ENCODE measurements at places on chromosomes 1 and 21.
A peak's percentile ranks its signal among the peaks of the same experiment; 100 is the strongest.

DNA sequence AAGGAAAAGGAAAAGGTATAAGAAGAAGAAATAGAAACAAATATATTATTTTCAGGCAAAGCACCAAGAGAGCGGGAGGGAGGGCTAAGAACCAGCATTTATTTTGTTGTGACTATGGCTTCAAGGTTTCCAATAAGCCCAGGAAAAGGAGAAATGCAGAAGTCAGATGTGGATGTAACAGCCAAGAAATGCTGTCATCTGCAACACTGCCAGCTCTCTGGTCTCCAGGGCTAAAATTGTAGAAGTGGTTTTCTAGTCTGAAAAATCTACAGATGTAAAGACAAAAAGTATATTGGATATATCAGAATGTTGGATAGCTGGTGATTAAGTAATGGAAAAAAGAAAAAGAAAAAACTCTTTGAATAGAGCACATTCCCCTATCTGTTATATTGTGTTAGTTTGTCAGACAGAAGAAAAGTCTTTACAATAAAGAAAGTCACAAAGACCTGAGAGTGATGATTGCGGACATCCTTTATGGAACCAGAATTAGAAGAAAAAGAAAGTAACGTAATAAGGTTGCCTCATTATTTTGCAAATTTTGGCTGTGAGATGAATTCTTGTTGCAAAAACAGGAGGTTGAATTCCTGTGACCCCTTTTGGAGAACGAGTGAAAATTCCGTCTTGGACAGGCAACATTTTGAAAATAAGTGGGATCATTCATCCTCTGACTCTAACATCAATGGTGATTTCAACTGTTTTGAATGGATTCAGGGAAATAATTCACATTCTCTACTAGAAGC, 938.1 kb downstream of the TTLL7 start:
- DNase-seq, result no peak

DNA sequence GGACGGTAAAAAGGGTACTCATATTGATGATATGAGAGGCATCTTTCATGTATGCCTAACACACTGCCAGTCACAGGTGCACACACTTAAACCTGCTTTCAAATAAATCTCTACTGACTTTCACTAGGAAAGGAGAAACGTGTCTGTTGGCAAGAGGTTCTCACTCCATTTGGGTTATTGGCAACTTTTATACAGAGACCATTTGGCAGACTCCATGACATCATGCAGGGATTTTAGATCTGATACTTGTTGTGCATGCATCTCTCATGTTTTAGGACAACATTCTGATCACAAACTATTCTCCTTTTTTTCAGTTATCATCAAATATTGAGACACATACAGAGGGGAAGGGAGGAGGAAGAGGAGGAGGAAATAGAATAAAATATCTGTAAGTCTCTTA, 31.5 kb downstream of the RGS7 start:
- no peak for DNase-seq

DNA sequence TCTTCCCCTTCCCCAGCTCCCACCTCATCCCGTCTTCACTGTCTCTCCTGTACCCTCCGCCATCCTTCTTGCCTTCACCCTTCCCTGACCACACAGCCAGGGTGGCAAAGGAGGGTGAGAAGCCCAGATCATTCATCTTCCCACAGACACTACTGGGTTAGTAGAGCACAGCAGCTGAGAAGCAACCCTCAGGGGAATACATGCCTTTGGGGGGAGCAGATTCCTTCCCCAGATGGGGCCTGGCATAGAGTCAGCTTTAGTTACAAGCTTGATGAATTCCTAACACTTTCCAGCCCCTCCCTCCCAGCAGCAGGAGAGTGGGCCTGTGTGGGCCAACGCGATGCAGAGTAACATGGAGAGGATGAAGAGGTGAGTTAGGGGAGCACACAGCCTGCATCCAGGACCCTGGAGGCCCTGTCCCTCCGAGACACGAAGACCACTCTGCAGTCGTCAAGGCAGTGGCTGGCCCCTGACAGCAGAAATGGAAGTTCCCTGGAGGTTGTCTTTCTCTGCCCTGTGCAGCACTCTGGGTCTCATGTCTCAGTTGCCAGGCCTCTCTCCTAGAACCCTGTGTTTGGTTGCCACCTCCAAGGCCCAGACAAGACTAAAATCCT, 8.8 kb upstream of the BTG2 start:
- no peak for DNase-seq

GRCh38 chr1:24898909-24899439, 31.1 kb downstream of the RUNX3 start:
- no peak for DNase-seq

GRCh38 chr1:12181568-12181967, 14.8 kb downstream of the TNFRSF1B start:
- DNase-seq, result no peak

GRCh38 chr1:42439940-42440339, 15.9 kb downstream of the ZMYND12 start:
- no peak for DNase-seq

- DNase-seq, result no peak
Observed at GRCh38 chr1:107883562-107883961, 81.4 kb downstream of the VAV3 start.

DNA sequence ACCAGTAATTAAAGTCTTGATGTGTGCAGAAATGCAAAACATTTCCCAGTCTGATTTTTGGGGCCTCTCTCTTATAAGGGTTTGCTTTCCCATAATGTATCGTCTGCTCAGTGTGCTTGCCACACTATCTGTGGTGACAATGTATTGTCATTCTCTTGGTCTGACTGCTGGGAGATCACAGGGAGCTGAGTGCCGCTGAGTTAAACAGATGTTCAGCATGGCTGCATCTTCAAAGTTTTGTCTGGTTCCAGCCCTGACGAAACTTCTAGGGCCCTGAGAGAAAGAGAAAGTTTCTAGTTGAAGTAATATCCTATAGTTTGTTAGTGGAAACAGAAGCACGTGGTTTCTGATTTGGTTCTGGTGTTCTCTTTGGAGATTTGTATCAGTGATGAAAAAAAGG, 42.6 kb downstream of the DNM3 start:
- no peak for DNase-seq

- DNase-seq, result no peak
Observed at GRCh38 chr1:25622531-25622930, 5.9 kb downstream of the MAN1C1 start.

GRCh38 chr21:38355992-38356781, 99.4 kb downstream of the KCNJ15 start:
- peak; percentile 33 for DNase-seq

- no peak for DNase-seq
Observed at GRCh38 chr1:242185731-242186130, 186.8 kb upstream of the MAP1LC3C start.

DNA sequence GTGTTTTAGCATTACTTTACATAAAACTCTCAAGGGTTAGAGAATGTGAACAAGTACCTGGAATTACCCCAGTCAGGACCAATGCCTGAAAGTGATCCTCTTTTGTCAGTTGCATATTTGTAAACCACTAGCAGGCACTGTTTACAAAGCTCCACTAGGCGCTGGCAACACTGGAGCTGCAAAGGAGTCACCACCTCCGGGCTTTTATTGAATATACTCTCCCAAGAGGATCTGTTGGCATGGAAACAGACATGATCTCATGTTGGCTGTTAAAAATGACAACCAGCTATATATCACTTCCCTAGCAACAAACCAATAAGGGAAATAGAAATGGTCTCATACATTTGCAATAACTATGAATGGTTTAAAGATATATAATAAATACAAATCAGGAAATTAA, 116.0 kb downstream of the TTLL7 start:
- DNase-seq, result no peak

DNA sequence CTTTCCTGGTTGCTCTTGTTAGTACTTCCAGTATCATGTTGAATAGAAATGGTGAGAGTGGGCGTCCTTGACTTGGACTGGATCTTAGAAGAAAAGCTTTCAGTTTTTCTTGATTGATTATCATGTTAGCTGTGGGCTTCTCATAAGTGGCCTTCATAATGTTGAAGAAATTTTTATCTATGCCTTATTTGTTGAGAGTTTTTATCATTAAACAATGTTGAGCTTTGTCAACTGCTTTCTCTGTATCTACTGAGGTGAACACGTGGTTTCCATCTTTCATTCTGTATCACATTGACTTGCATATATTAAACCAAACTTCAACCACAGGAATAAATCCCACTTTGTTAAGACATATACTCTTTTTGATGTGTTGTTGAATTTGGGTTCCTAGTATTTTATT, 29.4 kb downstream of the PRKAB2 start:
- DNase-seq, result no peak

DNA sequence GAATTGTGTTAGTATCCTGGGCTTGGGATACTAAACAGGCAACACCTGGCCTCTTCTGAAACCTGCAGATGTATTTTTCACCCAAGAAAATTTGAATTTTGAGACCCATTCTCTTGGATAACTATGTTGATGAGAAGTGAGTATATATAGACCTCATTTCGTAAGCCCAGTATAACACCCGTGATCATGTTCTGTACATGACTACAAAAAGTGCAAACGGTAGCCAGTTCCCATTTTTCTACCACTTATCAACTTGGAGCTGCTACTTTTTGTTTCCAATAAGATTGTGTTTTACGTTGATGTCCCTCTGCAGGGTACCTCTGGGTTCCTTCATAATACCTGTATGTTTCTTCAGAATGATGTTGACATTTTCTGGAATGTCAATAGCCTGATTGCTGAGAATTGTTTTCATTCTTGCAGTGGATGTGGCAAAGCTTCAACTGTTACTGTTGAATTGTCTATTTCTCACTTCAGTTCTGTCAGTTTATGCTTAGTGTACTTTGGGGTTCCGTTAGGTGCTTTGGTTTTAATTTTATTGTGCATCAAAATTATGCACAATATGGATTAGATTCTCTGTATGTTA, 48.1 kb downstream of the ZFYVE9 start:
- no peak for DNase-seq

- DNase-seq, result no peak
Observed at GRCh38 chr1:156226116-156226538, 13.3 kb downstream of the PMF1 start.

DNA sequence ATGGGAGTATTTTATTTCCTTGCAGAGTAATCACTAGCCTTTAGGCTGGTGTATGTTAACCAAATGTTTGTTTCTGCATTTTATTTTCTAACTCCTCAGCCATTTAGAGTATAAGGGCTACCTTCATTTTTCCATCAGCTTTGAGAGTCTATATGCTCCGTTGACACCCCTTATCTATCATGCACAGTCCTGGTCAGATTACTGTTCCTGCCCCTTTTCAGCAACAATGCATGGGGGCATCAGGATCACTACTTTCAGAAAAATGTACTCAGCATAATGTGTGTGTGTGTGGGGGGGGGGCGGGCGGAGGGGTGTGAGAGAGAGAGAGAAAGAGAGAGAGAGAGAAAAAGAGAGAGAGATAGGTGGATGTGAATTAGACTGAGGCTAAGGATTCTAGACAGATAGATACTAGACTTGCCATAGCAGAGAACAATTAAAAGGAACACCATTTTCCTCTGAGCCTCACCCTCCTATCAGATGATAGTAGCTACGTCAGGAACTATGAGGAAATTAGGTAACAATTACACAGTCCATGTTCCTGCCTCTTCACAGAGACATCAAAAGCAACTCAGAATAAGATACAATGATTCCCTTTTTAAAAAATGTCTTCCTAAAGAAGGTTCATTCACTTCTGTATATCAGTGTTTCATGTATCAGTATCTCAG, 40.8 kb downstream of the FCER1A start:
- DNase-seq, result no peak

DNA sequence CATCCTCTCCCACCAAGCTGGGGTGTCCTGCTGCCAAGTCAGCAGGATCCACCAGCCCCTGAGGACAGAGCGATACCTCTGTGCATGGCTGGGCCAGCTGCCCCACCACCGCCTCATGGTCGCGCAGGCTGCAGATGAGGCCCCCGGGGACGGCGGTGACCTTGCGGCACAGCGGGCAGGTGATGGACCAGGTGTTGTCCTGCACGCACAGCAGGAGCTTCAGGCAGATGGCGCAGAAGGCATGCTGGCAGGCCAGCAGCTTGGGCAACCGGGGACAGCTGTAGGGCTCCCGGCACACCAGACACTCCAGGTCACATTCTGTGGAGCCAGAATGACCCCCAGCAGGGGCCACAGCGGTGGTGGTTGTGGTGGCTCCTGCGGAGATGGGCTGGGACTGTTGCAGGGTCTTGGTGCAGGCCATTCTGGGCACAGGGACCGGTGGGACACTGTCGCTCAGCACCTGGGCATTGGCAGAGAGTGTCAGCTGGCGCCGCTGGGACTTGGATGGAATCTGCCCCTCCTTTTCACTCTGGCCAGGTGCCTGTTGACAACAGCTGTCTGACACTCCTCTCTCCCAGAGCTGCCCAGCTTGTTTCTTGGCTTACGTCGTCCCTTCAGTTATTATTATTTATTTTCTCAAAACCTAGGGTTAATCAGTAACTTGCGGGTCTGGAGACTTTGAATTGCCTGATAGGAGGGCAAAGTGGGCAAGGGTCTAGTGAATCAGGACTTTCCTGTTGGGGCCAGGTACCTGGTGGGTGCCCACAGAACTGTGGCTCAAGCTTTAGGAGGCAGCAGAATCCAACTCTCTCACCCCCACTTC, at the start of gene RNF186:
TSS of gene RNF186 (minus strand) at position 603 of the 823 bp plus-strand sequence. CDS start at position 421, 182 bp downstream.
- DNase-seq, result no peak

DNA sequence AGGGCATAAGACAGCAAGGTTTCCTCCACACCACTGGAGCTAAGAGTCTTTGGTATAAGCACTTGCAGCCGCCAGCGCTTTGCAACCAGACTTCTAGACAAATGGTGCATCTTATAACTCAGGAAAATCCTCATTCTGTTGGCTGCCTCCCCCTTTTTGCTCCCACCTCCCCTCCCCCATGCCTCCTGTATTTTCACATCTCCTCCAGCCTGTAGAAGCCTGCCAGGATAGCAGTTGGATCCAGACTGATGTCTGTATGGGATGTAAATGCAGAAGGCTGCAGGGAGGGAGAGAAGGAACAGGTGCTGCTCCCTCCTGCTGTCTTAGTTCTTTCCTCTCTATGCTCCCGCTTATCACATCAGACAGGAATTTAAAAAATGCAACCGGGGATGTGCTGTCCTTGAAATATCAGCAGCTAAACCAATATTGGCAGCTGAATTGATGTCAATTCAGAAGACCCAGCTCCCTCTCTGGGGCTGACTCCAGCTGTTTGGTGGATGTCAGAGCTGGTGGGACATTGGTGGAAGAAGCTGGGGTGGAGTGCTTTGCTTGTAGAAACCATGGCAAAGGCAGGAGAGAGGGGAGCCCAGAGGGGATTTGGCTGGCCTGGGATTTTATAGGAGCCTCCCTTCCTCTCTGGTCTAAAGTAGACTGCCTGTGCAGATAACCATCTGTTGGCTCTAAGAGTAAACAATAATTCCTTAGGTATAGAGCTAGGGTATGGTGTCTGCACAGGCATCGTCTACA, 53.5 kb downstream of the NFASC start:
- no peak for DNase-seq

DNA sequence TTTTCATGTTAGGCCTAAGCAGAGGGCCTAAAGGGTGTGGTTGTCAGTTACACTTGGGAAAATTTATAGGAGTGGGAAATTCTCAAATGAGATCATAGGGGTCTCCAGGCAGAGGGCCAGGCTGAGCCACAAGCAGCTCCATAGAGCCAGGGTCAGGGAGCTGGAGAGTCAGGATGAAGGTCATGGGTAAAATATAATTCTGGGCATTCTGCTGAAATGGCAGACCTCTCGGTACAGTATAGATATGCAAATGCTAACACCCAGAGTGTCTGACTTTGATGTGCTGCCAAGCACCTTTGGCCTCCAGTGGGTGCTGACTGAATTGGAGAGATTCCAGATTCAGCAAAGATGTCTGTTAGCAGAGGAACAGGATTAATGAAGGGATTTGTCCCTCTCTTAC, 40.1 kb downstream of the DNM3 start:
- no peak for DNase-seq

GRCh38 chr1:62052946-62053345, 141.7 kb upstream of the L1TD1 start:
- DNase-seq, result no peak

Data from frontal cortex (tissue), 4 donors.